ENCODE measurements at places on chromosomes 7 and 10.
A peak's percentile ranks its signal among the peaks of the same experiment; 100 is the strongest.

- no peak for DNase-seq
Measured at GRCh38 chr10:80200687-80201086, 4.7 kb downstream of the ANXA11 start.

DNA sequence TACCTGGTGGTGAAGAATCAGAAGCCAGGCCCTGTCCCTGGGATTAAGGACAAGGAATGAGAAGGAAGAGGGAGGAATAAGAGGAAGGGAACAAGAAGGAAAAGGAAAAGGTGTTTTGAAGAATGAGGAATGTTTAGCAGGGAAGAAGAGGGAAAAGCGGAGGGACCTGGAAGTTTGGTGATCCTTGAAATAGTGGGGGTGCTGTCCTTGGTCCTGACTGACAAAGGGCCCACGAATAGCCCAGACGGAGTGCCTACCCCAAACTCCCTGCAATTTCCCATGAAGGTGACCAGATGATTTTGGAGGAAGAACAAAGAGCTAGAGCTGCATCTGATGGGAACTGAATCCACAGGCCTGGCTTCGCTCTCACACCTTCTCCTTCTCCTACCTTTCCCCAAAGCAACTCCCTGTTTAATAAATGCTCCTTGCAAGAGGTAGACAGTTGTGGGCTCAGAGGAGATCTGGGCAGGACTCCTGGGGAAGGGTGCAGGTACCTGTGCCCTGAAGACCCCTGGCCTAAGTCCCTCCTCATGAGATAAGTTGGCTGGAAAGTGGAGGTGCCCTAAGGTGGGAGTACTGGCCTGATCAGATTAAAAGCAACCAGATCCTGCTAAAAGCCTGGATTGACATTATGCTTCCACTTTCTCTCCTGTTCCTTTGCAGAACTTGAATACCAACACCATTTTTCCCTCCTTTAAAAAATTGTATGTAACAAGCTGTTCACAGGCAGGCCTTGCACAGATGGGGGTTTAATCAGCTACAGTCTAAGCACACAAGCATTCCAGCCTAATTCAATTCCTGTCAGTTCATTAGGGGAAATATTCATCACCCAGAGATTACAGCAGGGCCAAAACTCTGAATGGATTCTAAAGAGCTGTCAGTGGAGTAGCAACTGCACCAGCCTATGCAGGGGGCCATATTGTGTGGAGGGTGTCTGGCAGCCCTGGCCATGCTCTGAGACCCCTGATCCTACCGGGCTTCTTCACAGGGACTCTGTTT is 19.4 kb downstream of the KAZALD1 start:
- DNase-seq = peak; percentile 66

DNA sequence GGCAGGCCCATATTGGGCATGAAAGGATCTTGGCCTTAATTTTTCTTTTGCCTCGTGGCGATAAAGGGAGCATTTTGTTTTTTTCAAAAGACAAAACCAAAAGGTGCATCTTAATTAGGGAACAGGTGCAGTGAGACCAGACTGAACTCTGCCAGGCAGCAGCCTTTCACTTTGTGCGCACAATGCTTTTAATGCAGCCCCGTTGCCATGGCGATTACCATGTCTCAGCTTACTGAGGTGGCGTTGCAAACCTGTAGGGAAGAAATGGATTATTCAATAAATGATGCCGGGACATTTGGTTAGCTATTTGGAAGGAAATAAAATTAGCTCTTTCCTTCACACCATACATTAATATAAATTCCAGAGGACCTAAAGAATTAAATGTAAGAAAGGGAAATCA is 61.9 kb downstream of the MYL10 start:
- peak; percentile 32 for DNase-seq

DNA sequence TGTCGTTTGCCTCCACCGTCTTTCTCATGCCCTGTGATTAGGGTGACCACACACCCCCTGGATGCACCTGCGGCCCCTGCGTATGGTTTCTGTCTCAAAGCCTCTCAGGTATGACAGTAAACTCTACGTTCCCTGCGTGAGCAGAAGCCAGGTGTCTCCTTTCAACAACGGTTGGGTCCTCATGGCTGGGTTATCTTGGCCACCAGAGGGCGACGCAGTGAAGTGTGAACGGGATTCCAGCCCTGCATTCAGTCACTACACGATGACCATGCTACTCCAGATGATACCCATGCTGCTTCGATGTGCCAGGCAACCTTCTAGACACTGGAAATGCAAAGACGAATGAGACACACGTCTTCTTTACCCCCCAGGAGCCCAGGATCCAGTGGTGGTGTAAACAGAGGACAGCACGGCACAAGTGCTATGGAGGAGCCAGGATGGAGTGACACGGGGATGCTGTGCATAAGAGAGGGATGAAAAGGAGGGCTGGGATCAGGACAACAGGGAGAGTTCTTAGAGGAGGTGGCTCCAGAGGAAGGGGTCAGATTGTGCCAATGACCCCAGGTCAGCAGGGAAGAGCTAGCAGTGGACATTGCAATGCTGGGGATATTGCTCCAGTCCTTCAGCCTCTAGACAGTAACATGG is 228.1 kb upstream of the PFKP start:
- peak; percentile 81 for DNase-seq

DNA sequence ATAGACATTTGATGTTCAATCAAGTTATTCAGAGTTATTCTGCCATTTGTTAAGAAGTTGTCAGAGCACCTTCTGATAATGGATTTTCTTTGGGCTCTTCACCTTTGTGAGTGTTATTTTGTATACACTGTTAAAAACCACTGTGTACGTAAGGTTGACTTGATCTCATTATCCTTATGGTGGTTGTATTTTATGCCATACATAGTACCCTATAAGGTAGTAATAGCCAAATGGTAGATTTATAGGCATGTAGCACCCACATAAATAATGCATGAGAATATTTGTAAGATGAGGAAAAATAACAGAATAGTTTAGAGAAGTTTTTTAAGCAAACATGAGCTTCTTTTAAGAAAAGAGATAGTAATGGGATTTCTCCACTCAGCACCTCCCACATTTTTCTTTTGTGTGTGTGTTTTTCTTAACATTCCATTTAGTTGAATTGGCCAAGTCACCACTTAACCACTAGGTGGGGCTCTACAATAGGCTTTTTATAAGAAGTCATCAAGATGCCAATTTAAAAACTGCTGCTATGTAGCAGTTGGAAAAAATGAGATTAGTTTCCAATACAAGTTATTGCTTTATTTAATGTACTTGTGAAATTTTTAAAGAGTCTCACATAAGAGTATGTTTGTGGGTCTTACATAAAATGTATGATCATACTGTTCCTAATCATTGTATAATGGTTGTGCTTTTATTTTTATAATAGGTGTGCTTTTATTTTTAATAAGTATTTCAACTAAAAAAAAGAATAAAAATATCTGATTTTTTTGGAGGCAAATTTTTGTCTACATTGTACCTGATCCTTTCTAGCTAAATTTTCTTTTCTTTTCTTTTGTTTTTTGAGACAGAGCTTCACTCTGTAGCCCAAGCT is 41.1 kb upstream of the STMP1 start:
- peak; percentile 15 for DNase-seq

- DNase-seq = no peak
Measured at GRCh38 chr7:99772565-99772964, 11.4 kb downstream of the CYP3A4 start.

DNA sequence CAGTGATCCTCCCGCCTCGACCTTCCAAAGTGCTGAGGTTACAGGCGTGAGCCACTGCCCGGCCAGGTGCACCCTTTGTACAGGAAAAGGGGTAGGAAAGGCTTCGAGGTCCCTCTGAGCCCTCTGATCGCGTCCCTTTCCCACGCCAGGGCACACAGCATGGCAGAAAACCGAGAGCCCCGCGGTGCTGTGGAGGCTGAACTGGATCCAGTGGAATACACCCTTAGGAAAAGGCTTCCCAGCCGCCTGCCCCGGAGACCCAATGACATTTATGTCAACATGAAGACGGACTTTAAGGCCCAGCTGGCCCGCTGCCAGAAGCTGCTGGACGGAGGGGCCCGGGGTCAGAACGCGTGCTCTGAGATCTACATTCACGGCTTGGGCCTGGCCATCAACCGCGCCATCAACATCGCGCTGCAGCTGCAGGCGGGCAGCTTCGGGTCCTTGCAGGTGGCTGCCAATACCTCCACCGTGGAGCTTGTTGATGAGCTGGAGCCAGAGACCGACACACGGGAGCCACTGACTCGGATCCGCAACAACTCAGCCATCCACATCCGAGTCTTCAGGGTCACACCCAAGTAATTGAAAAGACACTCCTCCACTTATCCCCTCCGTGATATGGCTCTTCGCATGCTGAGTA is 871 bp downstream of the POP7 start:
- no peak for DNase-seq

DNA sequence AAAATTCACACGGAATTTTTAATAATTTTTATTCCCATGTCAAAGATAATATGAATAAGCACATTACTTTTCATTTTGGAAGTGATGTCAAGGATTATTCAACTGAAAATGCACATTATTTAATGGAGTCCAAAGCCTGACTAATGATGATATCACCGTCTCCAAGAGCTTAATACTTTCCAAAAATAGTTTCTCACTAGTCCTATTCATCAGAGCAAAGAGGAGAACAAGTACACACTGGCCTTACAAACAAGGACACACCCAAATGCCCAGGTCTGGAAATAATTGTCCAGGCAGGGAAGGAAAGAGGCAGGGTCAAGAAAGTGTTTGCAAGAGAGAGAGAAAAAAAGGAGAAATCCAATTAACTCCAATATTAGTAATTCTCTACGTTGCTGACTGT is 216.8 kb upstream of the CCDC6 start:
- no peak for DNase-seq

DNA sequence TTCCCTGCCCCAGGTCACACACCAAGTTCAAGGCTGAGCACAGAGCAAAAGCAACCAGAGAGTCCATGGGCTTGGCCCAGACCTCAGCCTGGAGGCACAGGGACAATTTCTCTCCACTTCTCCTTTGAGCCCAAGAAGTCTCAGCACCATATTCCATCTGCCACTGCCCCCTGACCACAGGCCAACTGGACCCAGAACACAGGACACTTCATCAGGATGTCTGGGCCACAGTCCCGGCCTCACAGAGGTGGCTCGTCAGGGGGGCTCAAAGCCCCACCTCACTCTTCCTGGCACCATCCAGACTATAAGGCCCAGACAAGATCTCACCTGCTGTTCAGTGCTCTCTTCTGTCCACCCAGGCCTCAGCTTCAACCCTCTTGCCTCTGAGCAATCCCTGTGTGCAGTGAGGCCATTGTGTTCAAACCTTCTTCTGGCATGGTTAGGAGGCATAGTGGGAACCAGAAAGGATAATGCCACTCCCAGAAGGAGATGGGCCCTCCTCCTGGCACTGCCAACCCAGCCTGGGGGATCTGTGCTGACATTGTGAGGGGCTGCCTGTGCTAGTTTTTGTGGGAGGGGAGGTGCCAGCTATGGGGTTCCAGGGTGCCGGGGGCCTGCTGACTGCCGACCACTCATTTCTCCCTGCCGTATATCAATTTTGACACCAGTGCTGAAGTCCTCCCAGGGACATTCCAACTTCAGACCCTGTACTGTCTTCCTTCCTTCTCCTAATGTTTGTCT is 49.7 kb upstream of the ANTXRL start:
- DNase-seq = no peak

- no peak for DNase-seq
Measured at GRCh38 chr7:80136261-80137055, 1.8 kb downstream of the GNAI1 start.

DNA sequence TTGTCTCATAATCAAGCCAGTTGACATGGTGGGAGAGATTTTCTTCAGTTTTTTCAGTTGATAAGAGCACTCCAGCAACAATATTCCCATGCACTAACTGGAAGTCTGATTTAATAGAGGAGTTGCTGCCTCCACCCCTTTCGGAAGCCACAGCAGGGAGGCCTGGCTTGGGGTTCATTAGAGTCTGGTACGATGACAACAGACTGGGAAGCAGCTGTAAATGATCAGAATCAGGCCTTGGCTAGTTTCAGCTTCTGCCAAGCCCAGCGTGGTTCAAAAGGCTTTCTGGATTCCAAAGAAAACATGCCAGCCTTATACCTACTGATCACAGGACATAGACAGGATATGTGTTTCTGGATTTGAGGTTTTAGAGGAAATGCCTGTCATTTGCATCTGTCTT is 274.0 kb downstream of the CSTF2T start:
- DNase-seq = no peak

- no peak for DNase-seq
Measured at GRCh38 chr10:20745556-20746375, 151.3 kb downstream of the NEBL start.

DNA sequence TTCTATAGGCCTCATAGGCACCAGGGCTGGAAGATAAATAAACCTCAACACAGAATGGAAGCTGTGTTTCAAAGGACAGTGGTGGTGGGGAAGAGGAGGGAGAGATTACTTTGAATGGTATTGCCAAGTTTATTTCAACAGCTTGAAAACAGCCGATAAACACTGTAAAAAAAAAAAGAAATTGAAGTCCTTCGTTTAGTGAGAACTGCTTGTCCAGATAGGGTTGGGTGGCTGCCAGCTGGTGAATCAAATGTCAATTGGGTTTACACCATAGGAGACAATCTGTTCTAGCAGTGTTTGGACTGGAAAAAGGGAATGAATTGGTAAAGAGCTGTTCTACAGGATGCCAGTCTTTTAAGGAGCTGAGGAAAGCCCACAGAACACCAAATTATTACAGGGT is 254.8 kb downstream of the PHF14 start:
- no peak for DNase-seq

DNA sequence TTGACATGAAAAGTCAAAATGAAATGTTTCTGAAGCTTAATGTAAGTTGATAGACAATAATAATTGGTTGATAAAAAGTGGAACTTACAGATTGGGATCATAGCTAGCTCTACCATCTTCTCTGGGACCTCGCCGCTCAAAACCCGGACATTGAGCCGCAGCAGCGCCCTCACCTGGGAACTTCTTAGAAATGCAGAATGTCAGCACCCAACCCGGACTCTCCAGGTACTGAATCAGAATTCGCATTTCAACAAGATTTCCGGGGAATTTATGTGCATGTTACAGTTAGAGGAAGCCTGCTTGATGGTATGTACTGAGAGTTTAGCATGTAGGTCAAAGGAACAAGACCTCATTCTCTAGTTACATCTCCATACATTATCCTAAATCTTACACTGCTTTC is 36.7 kb upstream of the ABLIM1 start:
- peak; percentile 71 for DNase-seq

DNA sequence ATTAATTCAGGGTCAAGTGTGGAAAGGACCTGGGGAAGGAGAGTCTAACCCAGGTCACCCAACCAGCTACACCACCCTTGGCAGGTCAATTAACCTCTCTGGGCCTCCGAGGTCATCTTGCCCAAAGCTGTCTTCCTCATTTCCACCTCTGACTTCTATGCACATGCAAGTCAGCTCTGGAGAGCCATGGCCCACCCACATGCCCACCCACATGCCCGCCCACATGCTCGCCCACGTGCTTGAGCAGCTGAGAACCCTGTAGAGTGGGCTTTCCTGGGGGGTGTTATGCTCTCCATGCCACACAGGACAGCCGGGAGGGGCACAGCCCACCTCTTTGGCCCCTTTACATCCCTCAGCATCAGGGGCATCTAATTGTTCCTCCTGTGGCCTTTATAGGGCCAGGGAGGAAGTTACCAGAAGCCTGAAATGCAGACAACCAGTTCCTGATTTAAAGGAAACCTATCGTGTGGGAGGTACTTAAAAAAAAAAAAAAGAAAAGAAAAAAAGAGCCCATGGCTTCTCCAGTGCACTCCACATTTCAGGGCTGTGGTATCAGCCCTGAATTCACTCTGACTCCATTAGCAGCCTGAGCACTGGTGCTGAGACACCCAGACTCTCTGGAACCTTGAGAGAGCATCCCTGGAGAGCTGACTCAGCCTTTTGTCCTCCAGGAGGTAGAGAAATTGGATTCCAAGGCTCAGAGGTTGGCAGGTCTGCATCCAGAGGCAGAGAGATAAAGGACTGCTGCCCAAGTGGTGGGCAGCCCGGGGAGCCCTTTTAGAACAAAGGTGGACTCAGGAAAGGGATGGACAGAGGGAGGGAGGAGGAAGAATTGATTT is 176.2 kb upstream of the ZMIZ1 start:
- DNase-seq = no peak

All from WTC11 (cell line).